ENCODE measurements at places on chromosomes 3 and 15.

GRCh38 chr3:141181819-141182218, 49.8 kb upstream of the PXYLP1 start:
- no peak for DNase-seq

DNA sequence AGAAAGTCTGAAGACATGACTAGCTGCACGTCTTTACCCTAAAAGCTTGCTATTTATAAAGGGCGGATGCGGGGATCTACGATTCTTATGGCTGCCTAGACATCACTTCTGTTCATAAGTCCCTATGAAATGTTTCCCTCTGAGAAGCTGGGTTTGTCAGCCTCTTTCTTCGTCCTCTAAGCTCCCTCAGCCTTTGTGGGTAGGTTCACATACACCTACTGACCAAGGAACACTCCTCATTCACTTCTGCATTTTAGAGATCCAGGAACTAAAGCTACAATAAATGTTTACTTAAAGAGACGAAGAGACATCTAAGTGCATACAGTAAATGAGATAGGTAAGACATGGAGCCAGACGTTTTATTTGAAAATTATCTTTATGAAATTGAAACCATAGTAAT, 16.7 kb upstream of the RAMAC start:
- no peak for DNase-seq

GRCh38 chr3:66395635-66396034, 105.2 kb downstream of the LRIG1 start:
- DNase-seq = no peak

- DNase-seq = no peak
These were observed 171.0 kb upstream of the NECTIN3 start for GRCh38 chr3:110900576-110900975.

DNA sequence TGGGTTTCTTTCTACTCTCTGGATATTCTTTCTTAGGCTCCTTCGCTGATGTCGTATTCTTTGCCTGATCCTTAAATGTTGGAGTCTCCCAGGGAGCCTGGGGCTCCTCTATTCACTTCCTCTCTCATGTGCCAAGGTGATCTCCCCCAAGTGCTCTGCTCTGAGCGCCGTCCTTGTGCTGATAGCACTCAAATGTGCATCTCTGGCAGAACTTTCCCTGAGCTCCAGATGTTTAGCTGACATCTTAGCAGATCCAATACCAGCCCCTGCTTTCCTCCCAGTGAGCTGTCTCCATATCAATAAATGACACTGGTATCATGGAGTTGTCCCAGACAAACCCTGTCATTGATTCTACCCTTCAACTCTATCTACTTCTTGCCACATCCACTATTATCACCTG, 62.4 kb downstream of the NTRK3 start:
- no peak for DNase-seq

DNA sequence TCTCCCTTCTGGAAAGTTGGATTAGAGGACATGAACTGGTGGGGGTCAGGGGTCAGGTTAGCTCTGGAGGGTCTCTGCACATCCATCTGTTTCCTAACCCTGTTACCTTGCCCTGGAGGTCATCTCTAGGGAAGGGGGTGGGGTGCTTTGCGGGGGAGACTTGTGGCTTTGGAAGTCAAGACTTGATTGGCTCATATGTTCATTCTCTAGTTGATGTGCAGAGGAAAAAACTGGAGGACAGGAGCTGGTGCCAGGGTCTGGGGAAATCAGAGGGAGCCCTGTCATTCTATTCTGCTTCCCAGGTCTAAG, 42.9 kb upstream of the ROPN1 start:
- no peak for DNase-seq

GRCh38 chr15:37375519-37375918, 275.2 kb upstream of the MEIS2 start:
- no peak for DNase-seq

DNA sequence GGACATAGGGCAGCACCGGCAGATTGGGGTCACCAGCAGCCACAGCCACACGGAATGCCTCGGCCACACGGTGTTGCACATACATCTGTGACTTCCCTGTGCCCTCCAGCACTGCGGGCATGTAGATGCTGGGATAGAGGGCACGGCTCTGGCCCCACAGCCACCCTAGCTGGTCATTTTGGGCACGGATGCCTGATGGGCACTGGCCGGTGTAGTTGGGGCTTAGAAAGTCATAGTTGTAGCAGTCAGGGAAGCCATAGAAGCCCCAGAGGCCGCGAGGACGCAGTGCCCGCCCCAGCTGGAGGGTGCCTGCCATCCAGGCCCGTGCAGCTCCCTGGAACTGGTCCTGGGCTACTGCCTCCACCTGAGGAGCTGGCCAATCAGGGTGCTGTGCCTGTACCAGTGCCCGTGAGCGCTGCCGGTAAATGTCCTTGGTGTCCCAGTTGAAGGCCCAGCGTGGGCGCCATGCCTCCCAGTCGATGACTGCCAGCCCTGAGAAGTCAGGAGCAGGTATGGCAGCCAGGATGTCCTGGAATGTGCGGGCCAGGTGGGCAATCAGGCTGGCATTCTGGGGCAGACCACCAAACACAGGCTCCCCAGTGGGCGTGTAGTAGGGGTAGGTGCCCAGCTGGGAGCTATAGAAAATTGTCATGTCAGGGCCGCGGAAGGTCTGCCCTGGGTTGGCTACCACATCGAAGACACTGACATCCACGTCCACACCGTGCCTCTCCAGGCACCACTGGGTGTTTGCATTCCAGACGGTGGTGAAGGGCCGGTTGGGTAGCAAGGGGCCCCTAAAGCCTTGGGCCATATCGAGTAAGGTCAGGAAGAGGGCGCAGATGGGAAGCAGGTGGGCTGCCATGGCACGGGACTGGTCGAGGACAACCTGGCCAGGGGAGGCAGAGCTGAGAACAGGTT, 1.0 kb downstream of the HYAL1 start:
- no peak for DNase-seq

DNA sequence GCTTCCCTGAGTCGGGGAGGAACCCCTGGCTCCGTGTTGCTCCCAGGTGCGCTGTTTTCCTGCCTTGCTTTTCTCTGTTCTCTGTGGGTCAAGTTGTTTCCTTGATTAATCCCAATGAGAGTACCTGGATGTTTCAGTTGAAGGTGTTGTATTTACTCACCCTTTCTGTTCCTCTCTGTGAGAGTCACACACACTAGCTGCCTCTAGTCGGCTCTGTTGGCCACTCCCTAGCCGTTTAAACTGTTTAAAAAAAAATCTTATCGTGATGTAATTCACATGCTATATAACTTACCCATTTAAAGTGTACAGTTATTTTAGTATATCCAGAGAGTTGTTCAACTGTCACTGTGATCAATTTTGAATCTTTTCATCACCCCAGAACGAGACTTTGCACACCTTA, 74.0 kb downstream of the AKAP13 start:
- no peak for DNase-seq

DNA sequence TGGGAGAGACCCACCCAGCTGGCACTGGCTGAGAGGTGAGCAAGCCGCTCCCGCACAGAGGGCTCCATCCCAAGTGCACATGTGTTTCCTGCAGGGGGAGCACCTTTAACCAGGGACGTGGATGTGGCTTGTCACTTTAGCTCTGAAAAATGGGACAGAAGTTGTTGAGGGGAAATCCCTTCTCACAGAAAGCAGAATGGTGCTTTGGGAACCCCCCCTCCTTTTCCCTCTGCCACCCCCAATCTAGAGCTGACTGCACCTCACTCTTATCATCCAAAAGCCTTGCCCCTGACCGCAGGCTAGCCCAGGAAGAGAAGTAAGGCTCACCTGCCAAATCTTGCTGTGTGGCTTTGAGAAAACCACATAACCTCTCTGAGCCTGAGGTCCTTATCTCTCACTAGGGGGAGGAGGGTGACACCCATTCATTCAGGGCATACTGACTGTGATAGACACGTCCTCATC, 77.9 kb downstream of the RPN1 start:
- DNase-seq = no peak

DNA sequence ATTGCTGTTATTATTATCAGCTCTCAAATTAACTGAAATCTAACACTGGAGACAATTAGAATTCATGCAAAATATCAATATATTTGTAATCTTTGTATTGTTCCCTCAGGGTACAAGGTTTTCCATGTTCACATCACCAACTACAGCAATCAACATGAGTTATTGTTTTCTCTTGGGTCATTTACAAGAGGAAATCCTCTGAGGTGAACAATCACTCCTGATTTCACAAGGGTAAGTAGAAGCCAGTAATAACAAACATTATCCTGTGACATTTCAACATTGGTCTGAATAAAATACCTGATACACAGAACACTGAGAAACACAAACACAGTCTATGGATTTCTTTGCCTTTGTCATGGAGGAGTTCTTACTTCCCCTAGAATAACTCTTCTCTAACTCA, 174.0 kb downstream of the SUCNR1 start:
- no peak for DNase-seq

- no peak for DNase-seq
These were observed 246.5 kb downstream of the ROBO1 start for GRCh38 chr3:79521221-79521848.

- no peak for DNase-seq
These were observed 468.1 kb downstream of the SHQ1 start for GRCh38 chr3:72380193-72380592.

GRCh38 chr3:31934018-31934417, 47.0 kb downstream of the OSBPL10 start:
- no peak for DNase-seq

DNA sequence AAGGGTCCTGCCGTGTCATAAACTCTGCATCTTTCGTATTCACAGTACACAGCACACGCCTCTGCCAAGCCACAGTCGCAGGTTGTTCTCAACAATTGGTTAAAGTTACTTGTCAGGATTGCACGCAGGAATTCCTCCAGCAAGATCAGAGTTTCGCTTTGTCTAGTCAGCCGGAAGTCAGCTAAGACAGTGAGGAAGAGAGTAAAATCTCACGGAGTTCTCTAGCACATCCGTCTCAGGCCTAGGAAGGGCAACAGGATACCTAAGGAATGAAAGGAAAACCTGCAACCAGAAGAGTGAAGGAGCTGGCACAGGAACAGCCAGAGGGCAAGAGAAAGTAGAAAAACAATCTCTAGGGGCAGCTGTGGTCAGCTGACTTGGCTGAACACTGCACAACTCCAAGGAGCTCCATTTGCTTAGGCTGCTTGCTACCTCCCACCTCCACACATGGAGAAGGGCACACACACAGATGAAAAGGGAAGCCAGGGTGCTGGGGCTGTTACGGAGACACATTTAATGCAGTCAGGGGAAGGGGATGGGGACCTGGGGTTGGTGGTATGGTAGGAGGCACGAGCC, 23.7 kb downstream of the RORA start:
- no peak for DNase-seq

DNA sequence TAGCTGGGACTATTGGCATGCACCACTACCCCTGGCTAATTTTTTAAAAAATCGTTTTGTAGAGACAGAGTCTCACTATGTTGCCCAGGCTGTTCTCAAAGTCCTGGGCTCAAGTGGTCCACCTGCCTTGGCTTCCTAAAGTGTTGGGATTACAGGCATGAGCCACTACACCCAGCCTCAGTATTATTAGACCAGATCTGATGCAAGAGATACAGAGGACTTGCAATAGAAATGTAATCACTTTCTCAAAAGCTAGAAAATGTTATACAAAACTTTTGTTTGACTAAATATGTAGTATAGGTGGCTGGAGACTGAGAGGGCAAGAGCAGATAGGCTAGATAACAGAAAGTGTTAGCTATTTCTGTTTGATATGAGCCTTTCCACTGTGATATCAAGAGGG, 531.9 kb downstream of the SOX2 start:
- DNase-seq = no peak

GRCh38 chr3:189288348-189289235, 116.8 kb downstream of the TPRG1 start:
- no peak for DNase-seq

GRCh38 chr3:45407600-45407999, 19.2 kb downstream of the LARS2 start:
- DNase-seq = no peak

DNA sequence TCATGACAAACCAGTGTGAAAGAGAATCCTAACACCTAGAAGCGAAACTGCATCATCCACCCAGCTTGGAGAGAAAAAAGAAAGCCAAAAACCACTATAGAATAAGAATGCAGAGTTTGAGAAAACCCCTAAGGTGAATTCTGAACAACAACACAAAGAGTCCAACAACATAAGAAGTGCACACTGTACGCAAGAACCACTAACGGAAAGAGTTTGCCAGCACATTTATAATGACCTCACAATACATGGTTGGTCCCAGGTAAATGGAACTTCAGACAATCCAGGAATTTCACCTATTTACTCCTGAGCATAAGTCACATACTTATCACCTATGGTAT, 128.3 kb upstream of the BHLHE40 start:
- DNase-seq = no peak

DNA sequence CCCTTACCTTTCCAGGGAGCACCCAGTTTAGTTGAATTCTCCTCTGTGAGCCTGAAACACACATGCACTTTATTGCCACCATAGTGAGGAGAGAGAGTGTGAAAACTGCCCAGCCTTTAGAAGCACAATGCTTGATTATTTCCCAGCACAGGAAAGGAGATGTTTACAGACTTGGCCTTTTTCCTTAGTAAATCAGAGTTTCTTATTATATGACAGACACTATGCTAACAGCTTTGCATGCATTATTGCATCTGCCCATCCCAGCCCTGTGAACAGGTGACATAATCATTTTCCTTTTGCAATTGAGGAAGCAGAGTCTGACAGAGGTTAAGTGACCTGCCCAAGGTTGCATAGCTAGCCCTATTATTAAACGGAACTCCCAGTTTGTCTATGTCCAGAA, 36.5 kb downstream of the CAPN3 start:
- DNase-seq = no peak

- DNase-seq = no peak
These were observed 229.5 kb downstream of the CHL1 start for GRCh38 chr3:426072-426471.

GRCh38 chr3:37030588-37030987, 37.3 kb downstream of the MLH1 start:
- DNase-seq = no peak

DNA sequence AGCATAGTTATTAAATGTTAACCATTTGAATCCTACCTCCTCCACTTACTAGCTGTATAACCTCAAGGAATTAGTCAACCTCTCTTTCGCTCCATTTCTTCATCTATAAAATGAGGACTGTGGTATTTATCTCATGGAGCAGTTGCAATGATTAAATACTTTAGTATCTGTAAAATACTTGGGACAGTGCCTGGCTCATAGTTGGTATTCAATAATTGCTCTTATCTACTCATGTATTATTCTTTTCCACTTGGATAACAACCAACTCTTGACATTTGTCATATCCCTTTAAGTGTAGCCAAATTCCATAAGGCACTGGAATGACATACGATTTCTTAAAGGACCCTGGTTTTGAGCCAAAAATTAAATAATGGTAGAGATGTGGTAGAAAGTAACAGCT, 72.0 kb downstream of the FSIP1 start:
- no peak for DNase-seq

DNA sequence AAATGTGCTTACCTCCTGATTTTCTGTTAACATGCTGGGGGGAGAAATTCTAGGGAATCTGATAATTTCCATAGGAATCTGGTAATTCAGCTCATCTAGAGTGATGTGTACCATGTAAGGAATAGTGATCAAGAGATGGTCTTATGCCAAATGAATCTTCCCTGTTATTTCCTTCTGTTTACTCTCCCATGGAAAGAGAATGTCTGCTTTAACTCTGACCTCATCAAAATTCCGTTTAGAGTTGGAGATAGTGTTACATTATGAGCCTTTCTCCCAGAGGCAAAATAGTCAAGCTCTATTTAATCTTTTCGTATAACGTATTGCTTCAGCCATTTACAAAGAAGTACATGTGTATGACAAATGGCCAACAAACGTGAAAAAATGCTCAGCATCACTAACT, 76.6 kb downstream of the ARHGEF26 start:
- DNase-seq = no peak

All from activated CD4-positive, alpha-beta T cell treated with anti-CD3 and anti-CD28 coated beads, Interleukin-2, amount 50 U/mL, for 4 hours (primary cell).